ENCODE measurements at places on chromosomes 2 and 18.

- DNase-seq: no peak
Observed at GRCh38 chr2:101429453-101429852, 42.1 kb upstream of the CREG2 start.

- DNase-seq: no peak
Observed at GRCh38 chr2:240303896-240304745, 131.3 kb upstream of the GPC1 start.

- no peak for DNase-seq
Observed at GRCh38 chr2:163734881-163735684, 725 bp downstream of the FIGN start.

DNA sequence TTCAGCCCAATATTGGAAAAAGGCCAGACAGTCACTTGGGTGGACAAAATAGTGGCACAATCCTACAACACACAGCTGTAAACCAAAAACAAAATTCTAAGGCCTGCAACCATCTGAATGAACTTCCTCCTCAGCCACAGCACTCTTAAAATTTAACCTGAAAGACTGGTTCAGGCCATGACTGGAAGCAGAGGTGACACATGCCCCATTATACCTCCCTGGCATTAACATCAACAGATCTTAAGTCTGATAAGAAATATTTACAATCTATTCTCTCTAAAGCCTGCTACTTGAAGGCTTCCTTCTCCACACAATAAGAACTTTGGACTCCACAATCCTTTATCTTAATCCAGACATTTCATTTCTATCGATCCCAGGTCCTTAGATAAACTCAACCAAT, 192.4 kb upstream of the LRP1B start:
- DNase-seq: no peak

DNA sequence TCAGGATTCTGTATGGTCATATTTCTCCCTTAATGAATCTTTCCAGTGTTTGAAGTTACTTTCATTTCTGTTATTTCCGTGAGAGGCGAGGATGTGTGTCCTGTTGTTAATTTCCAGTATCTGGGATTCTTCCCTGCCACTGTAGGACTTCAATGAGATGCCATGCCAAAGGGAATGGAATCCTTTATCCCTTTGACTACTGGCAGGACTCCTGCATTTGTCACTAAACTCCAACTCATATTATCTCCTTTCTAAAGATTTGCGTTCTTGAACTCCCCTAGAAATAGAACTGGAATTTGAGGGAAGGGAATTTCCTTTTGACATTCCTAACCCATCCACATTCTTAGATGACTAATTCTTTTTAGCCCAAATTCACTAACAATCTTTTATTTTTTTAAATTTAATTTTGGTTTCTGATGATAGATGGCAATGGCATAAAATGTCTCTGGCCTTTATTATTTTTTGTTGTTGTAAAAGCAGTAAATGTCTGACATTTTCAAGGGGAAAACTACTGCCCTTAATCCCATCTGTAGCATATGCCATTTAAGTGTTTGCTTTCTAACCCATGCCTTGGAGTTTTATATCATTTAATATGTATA, 87.8 kb upstream of the EML6 start:
- DNase-seq: no peak

DNA sequence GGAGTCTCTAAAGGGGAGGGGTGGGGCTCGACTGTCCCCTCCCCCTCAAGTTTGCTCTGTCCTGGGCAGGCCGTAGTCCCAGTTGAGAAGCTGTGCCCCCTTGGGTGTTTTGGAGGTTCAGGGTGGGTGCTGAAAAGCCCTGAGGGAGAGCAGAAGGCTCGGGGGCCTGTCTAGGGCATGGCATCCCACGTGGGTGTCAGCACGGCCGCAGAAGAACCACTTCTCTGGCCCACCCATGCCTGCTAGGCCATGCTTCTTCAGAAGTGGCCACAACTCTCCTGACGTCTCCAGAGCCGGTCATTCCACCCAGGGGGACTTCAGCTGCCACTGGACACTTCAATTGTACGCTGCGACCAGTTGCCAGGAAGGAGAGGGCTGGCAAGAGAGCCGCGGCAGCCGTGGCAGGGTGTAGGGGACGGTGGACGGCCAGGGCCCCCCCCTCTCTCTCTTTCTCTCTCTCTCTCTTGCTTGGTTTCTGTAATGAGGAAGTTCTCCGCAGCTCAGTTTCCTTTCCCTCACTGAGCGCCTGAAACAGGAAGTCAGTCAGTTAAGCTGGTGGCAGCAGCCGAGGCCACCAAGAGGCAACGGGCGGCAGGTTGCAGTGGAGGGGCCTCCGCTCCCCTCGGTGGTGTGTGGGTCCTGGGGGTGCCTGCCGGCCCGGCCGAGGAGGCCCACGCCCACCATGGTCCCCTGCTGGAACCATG, at the start of gene INPP5D:
Gene INPP5D, plus strand, starts transcription at position 546 of the 704 bp plus-strand sequence. Its CDS starts 137 bp downstream, at position 683.
- no peak for DNase-seq

- no peak for DNase-seq
Observed at GRCh38 chr18:1916869-1917523, 654.3 kb downstream of the METTL4 start.

DNA sequence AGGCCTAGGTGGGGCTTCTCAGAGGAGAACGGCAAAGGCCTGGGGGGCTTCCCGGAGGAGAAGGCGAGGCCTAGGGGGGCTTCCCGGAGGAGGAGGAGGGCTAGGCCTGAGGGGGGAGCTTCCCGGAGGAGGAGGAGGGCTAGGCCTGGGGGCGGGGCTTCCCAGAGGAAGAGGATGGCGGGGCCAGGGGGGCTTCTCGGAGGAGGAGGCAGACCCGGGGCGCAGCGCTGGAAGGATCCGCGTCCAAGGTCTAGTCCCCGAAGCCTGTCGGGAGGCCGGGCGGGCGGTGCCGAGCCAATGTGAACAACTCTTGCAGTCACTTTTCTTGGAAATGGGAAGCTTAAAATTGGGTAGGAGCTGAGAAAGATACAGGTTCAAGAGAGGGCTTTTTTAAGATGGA, 30.0 kb upstream of the TUBA3D start:
- DNase-seq: no peak

DNA sequence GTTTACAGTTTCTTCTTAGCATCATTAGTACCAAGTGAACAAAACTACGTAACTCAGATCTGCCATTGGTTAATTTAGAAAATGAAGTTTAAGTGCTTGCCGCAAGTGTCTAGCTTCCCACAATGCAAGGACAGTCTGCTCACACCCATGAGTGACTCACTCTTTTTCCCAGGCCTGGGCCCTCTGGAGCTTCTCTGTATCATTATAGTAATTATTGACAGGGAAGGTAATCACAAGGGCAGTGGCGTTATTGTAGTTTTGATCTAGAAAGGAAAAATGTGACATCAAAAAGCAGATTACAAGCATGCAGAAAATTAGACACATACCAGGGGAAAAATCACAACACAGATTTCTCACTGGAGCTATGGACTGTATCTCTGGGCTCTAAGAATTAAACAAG, 38.5 kb downstream of the NPC1 start:
- DNase-seq: no peak

DNA sequence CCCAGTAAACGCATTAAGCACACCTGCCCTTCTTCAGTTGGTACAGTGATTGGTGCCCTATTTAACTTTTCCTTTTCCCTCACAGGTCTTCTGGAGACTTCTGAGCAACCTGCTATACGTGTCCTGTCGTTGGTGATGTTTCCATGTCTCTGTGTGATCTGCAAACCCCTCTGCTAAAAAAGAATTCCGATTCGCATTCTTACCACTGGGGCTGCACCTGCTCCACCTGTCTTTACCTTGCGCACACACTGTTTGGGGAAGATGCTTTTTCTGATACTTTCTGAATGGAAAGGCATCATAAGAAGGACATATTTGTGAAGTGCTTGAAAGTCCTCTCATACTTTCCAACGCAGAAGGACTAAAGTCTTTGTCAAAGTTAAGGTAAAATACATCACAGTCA, 323.9 kb upstream of the SOX11 start:
- no peak for DNase-seq

GRCh38 chr2:16745466-16745865, 79.8 kb upstream of the CYRIA start:
- no peak for DNase-seq

- DNase-seq: no peak
Observed at GRCh38 chr18:30618567-30618966, 424.0 kb downstream of the DSC3 start.

GRCh38 chr2:23250371-23250770, 134.6 kb upstream of the KLHL29 start:
- no peak for DNase-seq

GRCh38 chr2:37779139-37779538, 107.7 kb upstream of the CDC42EP3 start:
- no peak for DNase-seq
